ENCODE measurements at places on chromosomes 4 and X. TPM values are rescaled to one million over a fixed set of nuclear protein-coding genes. Genes with fewer than 3 reads are reported as not detected.

- DNase-seq = no peak
Measured at GRCh38 chr4:65668201-65669089, 1.8 kb downstream of the EPHA5 start.

DNA sequence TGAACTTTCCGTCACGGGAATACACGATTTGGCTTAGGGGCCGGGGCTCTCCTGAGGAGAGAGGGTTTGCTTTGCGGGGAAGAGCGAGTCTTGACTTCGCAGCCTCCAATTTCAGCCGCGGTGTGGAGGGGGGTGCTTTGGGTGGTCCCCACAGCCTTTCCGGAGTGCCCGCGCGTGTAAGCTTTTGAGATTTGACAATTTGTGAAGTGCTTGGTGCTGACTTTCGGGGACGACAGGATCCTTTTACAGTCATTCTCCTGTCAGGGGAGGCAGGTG lies 355 bp downstream of the SCML1 start:
- DNase-seq = no peak

DNA sequence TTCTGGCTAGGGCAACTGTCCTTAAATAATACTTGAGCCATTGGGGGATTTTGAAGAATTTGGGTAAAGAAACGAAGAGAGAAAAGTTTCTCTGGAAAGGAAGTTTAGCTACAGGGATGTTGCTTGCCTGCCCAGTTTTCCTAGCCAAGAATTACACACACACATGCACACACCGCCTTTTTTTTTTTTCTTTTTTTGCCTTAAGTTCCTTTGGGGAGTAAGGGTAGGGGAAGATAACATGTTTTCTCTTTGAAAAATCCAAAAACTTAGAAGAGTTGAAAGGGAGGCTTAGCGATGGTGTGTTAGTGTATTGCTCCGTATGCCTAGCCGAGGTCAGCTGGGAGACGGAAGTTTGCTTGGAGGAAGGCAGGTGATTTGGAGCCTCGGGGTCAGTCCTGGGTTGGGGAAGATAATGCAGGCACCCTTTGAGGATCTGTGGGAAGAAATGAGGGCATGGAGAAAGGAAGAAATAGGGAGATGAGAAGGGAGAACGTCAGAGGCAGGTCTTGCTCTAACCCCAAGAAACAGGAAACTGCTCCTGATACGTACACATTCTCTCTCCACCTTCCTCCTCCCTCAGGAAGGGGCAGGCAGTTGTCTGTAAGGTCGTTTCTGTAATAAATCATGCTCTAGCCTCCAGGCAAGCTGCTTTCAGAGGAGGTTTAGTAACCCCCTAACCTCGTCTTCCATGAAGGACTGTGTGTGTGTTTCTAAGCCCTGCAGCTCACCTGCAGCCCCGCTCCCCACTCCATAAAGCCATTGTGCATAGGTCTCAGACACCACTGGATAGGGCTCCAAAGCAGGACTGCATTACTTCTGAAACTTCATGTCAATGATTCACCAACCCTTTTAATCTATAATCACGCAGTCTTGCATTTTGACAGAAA lies 10.5 kb downstream of the KLF3 start:
- no peak for DNase-seq

GC gene
- not detected for total RNA-seq

DNA sequence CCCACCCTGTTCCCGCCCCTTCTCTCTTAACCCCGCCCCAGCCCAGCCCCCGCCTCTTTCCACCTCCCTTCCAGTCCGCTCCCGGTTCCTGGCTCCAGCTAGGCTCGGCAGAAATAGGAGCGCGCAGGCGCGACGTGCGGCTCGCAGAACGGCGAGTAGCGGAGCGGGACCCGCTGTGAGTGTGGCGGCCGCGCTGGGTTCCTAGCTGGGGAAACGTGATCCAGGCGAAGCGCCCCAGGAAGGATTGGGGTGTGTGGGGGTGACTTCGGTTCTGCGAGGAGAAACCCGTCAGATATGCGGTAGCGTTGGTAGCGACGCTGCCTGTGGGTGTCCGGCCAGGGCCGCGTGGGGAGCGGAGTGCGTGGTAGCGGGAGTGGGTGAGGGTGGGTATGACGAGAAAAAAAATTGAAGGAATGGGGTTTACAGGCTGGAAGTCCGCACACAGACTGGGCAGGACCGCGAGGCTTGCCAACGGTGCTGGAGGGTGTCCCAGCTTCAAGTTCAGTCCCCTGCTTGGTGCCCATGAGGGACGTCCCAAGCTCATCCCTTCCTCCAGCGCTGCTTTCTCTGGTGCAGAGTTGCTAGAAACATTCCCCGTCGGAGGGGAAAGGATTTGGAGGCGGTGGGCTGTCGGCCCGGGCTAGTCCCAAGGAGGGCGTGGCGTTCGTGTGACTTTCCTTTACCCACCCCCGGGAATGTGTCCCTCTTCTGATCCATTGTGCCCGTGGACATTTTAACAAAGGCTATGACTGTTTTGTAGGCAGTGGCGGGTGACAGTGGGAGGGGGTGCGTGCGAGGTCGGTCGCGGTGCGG lies at the start of gene PRRG1:
Gene PRRG1, plus strand, starts transcription at position 144 of the 813 bp plus-strand sequence. CDS start 56,886 bp downstream, outside the sequence.
- DNase-seq = no peak

PHF8 gene
- total RNA-seq = 41.3 TPM
